Left lung (tissue), 14 donors: ENCODE measurements at places on chromosomes 16 and 17. TPM values are rescaled to one million over a fixed set of nuclear protein-coding genes. Genes with fewer than 3 reads are reported as not detected.

DNA sequence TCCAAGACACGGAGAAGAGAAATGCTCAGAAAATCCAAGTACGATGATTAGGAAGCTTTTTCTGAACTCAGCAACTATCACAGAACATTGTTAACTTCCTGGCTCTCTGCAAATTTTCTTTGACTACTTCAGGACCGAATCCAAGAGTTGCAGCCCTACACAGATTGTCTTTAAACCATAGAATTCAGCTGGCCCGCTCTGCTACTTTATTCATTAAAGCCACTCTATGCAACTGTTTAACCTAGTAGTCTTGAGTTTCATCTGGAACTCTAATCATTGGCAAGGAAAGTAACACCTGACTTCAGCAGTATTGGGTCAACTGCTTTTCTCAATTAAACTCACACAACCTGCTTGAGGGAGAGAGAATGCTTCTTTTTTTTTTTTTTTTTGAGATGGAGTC lies 210.1 kb downstream of the SLC39A11 start:
- DNase-seq: no peak

GRCh38 chr17:19546289-19547065 lies 12.8 kb downstream of the SLC47A1 start:
- DNase-seq: peak; percentile 56

DNA sequence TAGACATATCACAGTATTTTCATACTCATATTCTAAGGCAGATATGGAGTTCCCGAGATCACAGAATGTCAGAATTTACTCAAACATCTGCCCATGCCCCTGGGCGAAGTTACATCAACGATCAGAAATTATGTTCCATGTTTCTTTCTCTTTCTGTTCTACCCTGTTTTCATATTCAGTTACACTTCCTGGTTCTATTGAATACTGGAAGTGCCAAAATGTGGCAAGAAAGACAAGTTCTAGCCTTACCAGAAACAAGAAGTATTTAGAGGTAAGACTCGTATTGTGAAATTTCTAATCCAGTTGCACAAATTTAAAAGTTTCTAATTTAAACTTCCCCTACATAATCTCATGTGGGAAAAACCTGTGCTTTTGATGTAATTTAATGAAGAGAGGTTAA lies 36.1 kb downstream of the KCNJ2 start:
- no peak for DNase-seq

- peak; percentile 59 for DNase-seq
Measured at GRCh38 chr17:39709319-39709997, 9.6 kb downstream of the ERBB2 start.

DNA sequence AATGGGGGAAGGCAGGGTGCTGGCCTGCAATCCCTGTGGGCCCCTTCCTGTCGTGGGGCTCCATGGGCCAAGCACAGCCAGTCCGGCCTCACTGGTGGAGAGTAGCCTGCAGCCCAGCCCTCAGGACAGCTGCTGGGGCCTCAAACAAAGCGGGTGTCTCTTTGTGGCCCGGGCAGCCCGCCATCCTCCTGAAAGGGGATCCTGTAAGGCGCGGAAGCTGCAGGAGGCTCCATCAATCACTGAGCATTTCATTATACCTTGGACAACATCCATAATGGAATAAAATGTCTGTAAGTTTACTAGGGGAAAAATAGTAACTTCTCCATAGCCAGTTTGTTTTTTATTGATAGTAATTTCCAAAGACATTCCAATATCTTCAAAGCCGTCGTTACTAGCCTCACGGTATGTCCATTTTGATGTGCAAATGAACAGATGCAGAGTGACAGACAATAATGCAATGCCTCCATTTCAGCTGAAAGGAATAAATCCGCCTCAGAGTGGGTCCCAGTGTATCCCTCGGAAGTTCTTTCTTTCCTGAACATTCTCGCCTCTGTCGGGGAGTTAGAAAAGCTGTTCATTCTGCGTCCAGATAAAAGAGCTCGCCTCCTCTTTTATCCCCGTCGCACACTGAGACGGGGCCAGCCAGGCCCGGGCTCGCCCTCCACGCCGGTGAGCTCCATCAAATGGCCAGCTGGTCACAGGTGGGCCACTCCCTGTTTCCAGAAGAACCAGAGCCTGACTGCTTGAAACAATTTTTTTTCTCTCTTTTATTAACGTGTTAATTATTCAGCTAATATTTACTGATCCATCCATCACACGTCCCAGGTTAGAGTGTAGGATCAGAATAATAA lies 14.4 kb downstream of the WSCD1 start:
- no peak for DNase-seq

DNA sequence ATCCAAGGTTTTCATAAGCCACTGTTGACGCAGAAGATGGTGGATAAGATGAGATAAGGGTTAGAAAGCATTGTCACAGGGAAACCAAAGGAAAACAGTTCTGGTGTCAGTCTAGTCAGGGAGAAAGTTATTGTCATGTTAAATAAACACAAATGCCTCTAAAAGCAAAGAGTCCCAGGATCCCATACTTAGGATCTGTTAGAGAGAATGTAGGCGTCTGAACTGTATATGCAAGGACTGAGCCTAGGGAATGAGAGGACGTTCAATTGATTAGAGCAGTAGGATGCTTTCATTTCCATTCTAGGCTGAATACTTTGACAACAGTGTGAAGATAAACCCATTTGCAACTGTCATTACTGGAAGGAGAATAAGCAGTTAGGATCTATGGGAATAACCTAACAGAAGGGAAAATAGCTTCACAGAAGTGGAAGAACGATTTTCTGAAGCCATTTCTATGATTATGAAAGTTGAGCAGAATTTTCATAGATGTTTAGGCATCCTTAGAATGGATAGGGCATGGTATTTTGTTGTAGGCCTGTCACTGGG lies 1149.1 kb upstream of the CDH8 start:
- DNase-seq: no peak

DNA sequence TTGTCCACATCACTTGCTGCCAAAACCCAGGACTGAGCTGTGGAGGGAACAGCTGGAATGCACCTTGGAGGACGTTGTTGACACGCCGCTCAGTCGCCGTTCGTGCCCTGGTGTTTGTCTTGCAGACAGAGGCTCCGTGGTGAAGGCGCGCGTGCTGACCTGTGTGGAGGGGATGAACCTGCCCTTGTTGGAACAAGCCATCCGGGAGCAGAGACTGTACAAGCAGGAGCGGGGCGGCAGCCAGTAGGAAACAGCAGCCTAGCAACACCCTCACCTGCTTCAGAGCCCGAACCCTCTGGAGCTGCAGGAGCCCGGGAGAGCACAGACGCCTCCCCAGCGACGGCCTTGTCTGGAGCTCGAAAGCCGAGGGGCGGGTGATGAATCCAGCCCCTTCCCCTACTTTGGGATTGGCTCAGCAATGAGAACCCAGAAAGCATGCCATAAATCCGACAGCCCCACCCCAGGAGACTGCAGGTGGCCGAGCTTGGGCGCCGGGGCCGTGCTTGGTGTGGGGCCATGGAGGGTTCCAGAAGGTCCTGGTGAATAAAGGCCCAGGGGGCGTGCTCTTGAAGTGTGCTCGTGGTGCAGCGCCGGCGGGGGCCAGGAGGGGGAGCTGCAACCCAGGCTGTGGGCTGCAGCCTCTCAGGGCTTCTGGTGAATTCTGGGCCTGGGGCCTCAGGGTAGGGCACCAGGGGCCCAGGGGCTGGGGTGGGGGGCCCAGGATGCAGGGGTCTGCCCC lies 470 bp upstream of the CDK3 start:
- DNase-seq: no peak

GRCh38 chr17:80905586-80906230 lies 85.9 kb upstream of the CHMP6 start:
- no peak for DNase-seq

- no peak for DNase-seq
Measured at GRCh38 chr17:57634713-57635465, 110.2 kb downstream of the CCDC182 start.

GRCh38 chr17:79617304-79617703 lies 6.5 kb upstream of the RBFOX3 start:
- no peak for DNase-seq

DNA sequence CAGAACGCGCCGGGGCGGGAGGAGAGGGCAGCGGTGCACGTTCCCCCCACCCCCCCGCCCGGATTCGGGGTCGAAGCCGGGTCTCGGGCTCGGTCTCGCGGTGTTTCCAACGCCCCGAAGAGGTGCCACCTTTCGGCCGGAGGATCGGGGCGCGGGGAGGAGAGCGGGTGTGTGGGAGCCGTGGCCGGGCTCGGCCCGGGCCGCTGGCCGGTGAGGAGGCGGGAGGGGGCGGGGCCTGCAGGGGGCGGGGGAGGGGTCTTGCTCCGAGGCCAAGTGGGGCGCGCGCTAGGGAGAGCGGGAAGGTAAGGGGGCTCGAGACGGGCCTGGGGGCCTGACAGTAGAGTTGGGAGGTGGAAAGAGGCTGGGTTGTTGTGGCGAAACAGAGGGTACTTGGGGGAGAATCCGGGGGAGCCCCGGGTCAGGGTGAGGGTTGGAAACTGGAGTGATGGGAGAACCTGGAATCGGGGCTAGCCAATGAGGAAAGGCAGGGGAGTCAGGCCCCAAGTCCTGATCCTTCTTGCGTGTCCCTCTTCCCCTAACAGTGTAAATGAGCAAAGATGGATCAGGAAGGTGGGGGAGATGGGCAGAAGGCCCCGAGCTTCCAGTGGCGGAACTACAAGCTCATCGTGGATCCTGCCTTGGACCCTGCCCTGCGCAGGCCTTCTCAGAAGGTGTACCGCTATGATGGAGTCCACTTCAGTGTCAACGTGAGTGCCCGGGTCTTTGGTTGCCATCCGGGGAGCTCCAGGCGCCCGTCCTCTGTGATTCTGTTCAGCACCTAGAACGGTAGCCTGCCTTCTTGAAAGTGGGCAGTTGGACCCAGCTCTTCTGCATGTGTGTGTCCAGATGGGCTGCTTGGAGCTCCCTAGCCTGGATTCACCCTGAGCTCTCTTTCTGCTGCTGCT lies 873 bp downstream of the SETD1A start:
- no peak for DNase-seq

- no peak for DNase-seq
Measured at GRCh38 chr16:73347500-73348375, 299.8 kb upstream of the ZFHX3 start.

- no peak for DNase-seq
Measured at GRCh38 chr16:4498546-4499195, 22.5 kb downstream of the HMOX2 start.

DNA sequence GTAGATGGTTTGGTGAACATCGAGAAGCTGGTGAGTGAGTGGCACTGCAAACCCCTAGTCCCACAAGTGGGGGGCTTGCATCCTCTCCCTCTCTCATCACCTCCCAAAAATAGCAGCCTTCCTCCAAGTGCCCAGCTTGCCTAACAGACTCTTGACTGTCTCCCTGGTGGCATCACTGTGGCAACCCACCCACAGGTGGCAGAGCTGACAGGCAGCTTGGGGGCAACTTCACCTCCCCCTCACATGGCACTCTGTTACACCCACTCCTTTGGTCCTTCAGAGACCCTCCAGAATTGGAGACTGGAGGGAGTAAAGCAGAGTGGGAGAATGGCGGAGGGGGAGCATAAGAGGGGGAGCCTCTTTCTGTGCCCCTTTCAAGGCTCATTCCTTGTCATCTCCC lies 15.7 kb downstream of the RAPGEFL1 start:
- DNase-seq: no peak

DNA sequence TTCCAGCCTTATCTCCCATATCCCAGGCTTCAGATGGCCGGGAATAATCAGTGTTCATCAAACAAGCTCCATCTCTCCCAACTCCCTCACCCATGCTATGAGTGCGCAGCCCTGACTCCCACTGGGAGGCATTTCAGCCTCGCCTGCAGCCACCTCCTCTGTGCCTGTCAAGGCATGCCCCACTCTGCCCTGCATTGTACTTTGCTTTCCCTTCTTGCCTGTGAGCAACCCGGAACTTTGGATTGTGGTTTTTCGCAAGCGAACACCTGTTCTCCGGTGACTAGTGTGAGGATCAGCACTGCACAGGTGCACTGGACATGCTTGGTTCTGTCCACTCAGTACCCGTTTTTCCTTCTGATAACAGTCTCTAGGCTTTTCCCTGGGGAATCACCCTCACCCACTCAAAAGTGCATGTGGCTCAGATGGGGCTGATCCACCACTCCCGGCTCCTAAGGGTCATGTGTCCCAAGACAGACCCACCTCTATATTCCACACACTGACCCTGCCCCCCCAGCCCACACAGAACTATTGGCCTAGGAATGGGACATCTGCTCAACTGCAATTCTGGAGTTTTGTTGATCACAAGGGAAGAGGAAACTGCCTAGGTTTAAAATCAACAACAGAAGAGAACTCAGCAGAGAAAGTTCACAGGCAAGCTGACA lies 9.1 kb downstream of the CHST6 start:
- DNase-seq: no peak

GRCh38 chr17:76884995-76885893 lies 17.0 kb downstream of the MGAT5B start:
- DNase-seq: no peak

GRCh38 chr17:80879723-80880647 lies 111.7 kb upstream of the CHMP6 start:
- DNase-seq: peak; percentile 27

DNA sequence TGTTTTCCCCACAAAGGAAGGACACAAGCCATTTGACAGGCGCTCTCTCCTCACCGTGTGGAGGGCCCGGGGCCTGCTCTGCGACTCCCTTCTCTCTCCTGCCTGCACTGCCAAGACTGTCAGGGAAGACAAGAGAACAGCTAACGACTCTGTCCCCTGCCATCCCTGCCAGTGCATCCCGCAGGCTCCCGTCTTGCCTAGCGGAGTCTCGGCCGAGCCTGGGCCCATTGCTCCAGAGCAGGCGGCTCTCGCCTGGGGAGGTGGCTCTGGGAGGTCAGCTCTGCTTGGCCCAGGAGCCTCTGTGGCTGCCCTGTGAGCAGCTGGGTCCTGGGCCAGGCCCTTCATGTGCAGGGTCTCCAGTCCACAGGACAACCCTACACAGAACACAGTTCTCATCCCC lies 53.0 kb downstream of the WNT3 start:
- peak; percentile 60 for DNase-seq

- no peak for DNase-seq
Measured at GRCh38 chr16:75218256-75219076, at the start of gene CTRB1. TSS of gene CTRB1 (plus strand) at chr16:75218988. CDS start at chr16:75219008, 20 bp downstream.

GRCh38 chr17:31085563-31085962 lies 9.2 kb upstream of the NF1 start:
- DNase-seq: no peak

Gene COPRS
- 32.8 TPM for total RNA-seq

Gene GGT6
- total RNA-seq: 1.8 TPM

Gene C1QTNF8
- total RNA-seq: not detected

Gene TNK1
- 6.4 TPM for total RNA-seq

Gene CCL1
- total RNA-seq: not detected

Gene P2RX1
- total RNA-seq: 12.1 TPM

Gene PNMT
- total RNA-seq: 0.58 TPM

Gene TMED6
- total RNA-seq: 1.2 TPM

Gene KRT31
- total RNA-seq: not detected

Gene ITGB3
- total RNA-seq: 10.9 TPM

Gene TP53TG3
- total RNA-seq: not detected

Gene AOC3
- 56.6 TPM for total RNA-seq

Gene SEZ6
- total RNA-seq: 0.09 TPM
